ENCODE measurements at places on chromosomes 7 and 10. TPM values are rescaled to one million over a fixed set of nuclear protein-coding genes. Genes with fewer than 3 reads are reported as not detected.

TSPAN15 gene
- total RNA-seq = 2.9 TPM

DGKI gene
- not detected for total RNA-seq

HGF gene
- 0.04 TPM for total RNA-seq

FOXI2 gene
- total RNA-seq = not detected

SKIDA1 gene
- 0.04 TPM for total RNA-seq

IMPDH1 gene
- total RNA-seq = 133 TPM

LAMB4 gene
- total RNA-seq = not detected

NAT16 gene
- not detected for total RNA-seq

ZNF783 gene
- 5.2 TPM for total RNA-seq

NPY4R2 gene
- total RNA-seq = not detected

OR2A2 gene
- total RNA-seq = not detected

TET1 gene
- total RNA-seq = 0.16 TPM

GET4 gene
- total RNA-seq = 30.1 TPM

ZNF736 gene
- 3.2 TPM for total RNA-seq
